AG04449 (cell line): ENCODE measurements at places on chromosomes 1 and 21.
A peak's percentile ranks its signal among the peaks of the same experiment; 100 is the strongest.

DNA sequence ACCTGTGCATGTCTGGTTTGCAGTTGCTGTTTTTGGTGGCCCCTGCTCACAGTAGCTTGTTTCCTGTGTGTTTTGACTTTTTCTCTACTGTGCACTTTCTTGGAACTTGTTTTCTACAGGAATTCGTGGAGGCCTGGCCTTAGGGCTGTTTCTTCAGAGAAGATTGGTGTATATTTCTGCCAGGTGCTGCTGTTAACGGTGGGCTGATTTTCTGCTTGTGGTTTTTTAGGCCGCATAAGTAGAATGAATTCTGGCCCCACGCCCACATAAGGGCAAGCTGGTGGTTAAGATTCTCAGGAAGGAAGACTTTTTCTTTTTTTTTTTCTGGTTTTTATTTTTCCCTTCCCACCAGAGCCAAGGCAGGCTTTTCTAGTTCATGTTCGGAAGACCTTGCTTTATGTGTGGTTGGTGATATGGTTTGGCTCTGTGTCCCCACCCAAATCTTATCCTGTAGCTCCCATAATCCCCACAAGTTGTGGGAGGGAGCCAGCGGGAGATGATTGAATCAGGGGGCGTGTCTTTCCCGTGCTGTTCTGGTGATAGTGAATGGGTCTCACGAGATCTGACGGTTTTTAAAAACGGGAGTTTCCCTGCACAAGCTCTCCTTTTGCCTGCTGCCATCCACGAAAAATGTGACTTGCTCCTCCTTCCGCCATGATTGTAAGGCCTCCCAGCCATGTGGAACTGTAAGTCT, 71.5 kb upstream of the DISP3 start:
- no peak for DNase-seq

DNA sequence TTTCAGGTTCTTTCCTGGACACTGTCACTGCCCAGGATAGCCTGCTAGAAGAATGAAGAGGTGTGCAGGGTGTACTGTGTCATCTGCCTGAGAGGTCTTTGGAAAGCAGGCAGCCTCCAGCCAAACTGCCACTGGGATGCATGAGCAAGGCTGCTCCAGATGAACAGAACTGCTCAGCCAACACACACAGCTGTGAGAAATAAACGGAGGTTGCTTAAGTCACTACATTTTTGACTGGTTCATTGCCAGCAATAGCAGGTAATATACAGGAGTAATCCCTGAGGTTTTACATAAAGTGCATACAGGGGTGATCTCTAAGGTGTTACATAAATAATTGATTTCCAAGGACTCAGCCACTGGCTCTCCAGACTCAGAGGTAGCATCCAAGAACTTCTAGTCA, 516.9 kb downstream of the BRINP3 start:
- DNase-seq = no peak

DNA sequence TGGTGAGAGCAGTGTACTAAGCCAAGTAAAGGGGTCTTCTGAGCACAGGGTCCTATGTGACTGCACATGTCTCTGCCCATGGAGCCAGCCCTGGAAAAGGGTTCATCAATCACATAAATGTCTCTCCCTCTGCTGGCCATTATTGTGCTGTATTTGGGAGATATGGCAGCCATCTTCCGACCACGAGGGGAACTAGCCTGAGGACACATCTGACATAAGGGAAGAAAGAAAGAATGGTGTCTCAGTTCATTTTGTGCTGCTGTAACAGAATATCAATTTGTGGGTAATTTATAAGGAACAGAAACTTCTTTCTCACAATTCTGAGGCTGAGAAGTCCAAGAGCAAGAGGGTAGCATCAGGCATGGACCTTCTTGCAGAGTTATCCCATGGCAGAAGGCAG, 55.1 kb upstream of the GJA5 start:
- DNase-seq = no peak

- no peak for DNase-seq
These were observed 20.3 kb downstream of the CD1B start for GRCh38 chr1:158311066-158311465.

GRCh38 chr1:115732316-115732715, 36.2 kb downstream of the CASQ2 start:
- DNase-seq = no peak

DNA sequence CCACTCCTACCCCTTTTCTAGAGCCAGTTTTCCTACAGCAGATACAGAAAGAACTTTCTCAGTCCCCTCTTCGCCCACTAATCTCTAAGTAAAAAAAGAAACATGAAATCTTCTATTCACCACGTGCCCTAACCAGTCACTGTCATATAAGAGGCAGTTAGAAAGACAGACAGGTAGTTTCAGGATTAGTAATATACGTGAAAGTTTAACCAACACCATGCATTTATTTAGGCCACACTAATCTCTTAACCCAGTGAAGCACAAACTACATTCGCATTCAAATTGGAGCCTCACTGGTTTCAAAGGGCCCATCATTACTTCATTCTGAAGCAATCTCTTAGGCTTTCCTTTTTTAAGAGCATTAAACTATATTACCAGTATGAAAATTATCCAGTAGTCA, 10.1 kb downstream of the GPATCH2 start:
- no peak for DNase-seq

GRCh38 chr1:237146241-237146640, 104.3 kb downstream of the RYR2 start:
- no peak for DNase-seq

DNA sequence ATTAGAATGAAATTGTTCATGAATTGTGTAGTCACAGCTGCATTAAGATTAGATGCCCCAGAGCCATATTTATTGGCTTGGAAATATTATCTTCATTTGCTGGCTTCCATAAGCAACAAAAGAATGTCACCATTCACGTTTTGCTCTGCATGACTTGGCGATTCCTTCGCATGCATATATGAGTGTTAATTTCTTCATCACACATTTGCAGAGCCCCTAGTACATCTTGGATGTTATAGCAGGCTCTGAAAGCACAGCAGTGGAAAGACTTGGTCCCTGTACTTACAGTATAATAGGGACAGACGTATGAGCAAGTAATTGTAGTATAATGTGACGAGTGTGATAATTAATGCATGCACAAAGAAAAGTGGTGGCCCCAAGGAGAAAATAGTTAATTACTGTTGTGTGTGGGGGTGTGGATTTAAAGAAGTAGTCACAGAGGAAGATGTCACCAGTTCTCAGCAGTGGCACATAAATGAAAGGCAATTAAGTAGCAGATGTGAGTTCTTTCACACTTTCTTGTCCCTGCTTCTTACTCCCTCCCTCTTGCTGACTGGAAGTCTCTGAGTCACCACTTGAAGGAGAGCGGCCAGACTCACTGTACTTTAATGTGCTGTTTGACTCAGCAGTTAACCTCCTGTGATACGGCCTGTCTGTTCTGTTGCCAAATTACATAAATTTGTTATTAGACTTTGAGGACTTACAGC, 21.0 kb downstream of the S100A10 start:
- no peak for DNase-seq

DNA sequence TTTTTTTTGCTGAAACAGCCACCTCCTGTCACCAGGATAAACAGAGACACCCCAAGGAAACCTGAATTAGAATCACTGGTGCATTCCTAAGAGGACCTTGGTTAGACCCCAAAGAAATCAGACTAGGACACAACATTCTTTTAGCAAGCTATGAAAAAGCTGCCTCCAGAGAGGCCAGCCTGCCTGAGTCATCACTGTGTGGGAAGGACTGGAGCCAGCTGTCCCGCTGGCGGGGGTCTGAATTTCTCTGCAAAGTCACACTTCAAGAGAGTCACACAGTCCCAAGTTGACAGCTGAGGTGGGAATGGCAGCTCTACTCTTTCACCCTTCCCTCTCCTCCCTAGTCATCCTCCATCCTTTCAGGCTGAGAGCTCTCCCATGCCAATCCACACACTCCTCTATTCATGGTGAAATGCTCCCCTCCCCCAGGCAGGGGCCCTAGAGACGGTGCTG, 405.0 kb upstream of the POU3F1 start:
- peak; percentile 2 for DNase-seq

DNA sequence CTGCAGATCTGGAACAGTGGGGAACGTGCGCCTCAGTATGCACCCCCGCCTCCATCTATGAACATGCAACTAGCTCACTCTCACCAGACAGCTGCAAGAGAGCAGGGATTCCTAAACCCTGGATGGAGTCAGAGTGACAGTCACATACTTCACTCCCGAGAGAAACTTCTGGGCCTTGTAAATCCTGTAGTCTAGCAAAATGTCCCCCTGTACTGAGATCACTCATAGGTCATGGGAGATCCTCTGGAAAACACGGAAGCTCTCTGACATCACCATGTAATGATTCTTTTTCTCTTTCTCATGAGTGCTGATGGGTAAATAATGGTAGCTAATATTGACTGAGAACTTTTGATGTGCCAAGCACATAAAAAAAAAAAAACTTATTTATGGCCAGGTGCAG, 23.4 kb upstream of the TARDBP start:
- DNase-seq = no peak

GRCh38 chr21:43598416-43599120, 60.7 kb downstream of the HSF2BP start:
- no peak for DNase-seq

DNA sequence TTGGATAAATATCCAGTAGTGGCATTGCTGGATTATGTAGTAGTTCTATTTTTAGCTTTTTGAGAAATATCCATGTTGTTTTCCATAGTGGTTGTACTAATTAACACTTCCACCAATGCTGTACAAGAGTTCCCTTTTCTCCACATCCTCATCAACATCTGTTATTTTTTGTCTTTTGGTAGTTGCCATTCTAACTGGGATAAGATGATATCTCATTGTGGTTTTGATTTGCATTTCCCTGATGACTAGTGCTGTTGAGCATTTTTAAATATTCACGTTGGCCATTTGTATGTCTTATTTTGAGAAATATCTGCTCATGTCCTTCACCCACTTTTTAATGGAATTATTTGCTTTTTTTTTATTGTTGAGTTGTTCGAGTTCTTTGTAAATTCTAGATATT, 183.9 kb downstream of the PTPRU start:
- no peak for DNase-seq

DNA sequence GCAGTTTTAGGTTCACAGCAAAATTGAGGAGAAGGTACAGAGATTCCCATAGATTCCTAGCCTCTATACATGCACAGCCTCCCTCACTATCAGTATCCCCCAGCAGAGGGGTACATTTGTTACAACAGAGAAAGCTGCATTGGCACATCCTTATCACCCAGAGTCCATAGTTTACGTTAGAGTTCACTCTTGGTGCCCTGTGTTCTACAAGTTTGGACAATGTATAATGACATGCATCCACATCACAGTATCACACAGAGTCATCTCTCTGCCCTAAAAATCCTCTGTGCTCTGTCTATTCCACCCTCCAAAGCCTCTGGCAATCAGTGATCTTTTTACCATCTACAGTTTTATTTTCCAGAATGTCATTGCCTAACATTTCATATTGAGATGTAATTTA, 22.3 kb upstream of the RGS16 start:
- DNase-seq = no peak

DNA sequence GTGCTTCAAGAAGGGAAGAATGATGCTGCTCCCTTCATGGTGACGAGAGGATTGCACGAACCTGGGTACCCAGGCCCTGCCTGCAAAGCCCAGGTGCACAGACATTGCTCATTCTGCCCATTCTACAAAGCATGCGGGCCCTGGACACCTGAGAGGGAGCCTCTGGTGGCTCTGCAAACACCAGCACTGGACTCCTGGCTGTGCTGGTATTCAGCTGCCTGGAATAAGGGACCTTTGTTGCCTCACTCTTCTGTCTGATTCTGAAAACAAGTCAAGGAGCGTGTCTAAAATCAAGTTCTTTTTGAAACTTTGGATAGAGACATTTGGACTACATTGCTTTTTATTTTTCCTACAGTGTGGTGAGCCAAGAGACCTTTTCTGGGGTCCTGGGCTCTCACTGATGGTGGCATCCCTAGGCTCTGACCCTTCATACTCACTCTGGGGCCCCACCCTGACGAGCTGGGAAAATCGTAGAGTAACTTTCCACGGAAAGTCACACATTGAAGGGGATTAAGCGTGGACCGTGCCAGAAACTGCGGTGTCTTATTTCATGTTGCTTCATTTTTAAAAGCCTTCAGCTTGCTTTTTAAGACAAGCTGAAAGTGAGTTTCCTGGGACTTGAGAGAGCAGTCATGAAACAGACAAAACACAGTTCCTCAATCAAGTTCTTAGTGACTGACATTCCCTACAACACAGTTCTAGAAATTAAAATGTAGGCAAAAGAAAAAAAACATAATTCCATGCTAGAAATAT, 24.0 kb downstream of the ABCA4 start:
- DNase-seq = no peak

GRCh38 chr1:19472174-19472573, 13.2 kb downstream of the CAPZB start:
- no peak for DNase-seq

- no peak for DNase-seq
These were observed 3.0 kb downstream of the IL22RA1 start for GRCh38 chr1:24139841-24140425.

GRCh38 chr1:198837278-198838021, 198.6 kb downstream of the PTPRC start:
- DNase-seq = no peak
